ENCODE measurements at places on chromosomes 6 and 20.

DNA sequence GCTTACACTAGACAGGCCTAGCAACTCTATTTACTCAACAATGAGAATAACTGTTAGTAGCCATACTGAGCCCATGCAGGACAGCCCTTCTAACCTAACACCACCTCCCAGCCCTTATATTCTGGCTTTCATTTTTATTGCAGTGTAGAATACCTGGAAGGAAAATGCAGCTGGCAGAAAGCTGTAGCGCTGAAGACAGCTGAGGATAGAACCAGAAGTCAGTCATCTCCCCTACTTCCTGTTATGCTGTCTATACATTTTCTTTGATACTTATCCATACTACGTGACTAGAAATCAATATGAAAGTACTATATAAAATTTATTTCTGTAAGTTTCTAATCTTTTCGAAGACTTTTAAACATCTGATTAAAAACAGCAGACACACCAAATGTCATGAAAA, 182.6 kb upstream of the SHLD1 start:
- DNase-seq: no peak

- no peak for DNase-seq
These were observed 73.0 kb downstream of the EYA2 start for GRCh38 chr20:46967646-46968045.

DNA sequence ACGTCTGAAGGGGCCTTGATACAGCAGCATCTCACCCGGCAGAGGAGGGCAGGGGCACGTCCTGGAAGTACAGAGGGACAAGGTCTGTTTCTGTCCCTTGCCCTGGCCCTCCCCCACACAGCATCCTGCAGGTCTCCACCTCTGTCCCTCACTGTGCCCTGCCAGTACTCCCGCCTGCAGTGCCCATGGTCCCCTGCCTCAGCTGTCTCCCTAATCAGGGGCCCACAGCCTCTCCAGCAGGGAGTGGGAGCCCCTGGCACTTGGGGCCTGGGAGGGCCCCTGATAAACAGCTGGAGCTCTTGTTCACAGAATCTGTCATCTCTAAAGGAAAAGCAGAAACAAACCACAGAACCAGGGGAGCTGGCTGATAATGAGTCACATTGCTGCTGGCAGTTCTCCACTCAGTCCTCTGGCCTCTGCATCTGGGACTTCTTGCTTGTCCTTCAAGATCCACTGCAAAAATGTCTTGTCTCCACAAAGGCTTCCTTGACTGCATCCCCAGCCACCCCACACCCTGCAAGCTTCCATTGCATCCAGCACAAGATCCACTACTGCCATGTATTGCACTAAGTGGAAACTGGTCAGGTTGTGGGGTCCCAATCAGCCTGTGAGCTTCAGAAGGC, 33.2 kb upstream of the TAF8 start:
- peak; percentile 70 for DNase-seq

- peak; percentile 74 for DNase-seq
These were observed 3.1 kb downstream of the MMP9 start for GRCh38 chr20:46011631-46012482.

DNA sequence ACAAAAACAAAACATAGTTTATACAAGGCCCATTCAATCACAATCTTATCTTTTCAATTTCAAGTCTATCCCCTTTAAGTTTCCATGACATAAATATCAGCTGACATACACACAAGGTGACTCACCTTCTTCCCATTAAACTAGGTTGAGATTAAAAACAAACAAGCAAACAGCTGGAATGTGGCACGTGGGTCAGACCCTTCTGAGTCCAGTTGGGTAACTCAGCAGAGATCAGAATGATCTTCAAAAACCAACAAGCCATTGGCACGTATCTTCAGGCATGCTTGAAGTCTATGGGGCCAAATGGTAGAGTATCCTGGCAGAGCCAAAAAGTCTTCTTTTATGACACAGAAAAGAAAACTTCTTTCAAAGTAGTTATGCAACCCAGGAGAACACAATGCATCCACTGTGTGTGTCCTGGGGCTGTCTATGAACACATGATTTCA, 603.5 kb upstream of the CITED2 start:
- no peak for DNase-seq

DNA sequence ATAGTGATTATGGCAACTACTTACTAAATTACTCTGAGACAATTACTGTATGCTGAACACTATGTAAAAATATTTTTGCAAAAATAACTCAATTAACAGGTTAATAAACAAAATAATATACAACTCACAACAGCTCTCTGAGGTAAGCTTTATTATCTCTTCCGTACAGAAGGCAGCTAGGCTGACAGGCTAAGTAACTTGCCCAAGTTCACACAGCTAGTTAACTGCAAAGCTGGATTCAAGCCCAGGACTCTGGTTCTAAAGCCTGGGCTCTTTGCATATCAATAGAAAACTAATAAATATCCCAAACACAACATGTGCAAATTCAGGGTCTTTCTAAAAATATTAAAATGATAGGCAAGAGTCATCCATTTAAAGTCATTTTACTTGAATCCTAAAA, 169.5 kb upstream of the BEND3 start:
- DNase-seq: no peak

- DNase-seq: no peak
These were observed 119.3 kb downstream of the ASCC3 start for GRCh38 chr6:100761841-100762240.

- DNase-seq: peak; percentile 82
These were observed 140.8 kb upstream of the CARMIL1 start for GRCh38 chr6:25138233-25138933.

DNA sequence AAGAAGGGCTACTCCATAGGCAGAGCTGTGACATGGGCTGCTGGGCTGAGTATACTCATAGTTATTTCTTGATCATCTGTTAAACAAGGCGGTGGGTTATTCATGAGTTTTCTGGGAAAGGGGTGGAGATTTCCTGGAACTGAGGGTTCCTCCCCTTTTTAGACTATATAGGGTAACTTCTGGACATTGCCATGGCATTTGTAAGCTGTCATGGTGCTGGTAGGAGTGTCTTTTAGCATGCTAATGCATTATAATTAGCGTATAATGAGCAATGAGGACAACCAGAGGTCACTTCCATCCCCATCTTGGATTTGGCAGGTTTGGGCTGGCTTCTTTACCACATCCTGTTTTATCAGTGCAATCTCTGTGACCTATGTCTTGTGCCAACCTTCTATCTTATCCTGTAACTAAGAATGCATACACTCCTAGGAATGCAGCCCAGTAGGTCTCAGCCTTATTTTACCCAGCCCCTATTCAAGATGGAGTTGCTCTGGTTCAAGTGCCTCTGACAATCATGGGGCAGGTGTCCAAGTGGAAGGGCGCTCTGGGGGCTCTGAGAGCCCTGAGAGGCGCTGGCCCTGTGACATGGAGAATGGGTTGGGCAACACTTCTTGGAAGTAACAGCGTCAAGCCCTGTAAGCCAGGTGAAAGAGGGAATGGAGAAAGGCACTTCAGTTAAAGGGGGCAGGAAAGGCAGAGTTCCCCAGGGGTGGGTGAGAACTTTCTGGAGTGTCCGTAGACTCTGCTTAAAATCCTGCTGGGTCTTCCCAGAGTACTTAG, 354.2 kb upstream of the SULF2 start:
- DNase-seq: no peak

DNA sequence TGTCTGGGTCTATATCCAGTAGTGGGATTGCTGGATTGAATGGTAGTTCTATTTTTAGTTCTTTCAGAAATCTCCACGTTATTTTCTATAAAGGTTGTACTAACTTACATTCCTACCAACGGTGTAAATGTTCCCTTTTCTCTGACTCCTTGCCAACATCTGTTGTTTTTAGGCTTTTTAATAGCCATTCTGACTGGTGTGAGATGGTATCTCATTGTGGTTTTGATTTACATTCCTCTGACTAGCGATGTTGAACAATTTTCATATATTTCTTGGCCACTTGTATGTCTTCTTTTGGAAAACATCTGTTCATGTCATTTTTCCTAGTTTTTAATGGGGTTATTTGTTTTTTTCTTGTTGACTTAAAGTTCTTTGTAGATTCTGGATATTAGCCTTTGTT, 99.3 kb downstream of the BMP2 start:
- DNase-seq: no peak

DNA sequence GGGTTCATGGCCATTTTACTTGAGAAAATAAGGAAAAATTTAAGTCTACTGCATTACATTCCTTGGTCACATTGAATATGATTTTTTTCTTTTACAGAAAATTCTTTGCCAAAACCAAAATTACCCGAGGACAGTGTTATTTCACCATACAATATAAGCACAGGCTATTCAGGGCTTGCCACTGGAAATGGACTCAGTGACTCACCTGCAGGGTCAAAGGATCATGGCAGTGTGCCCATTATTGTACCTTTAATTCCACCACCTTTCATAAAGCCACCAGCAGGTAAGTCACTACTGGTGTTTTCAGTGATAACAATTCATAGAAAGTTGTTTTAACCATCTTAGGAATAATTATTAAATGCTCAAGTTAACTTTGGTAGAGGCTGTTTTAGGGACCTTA, 16.2 kb downstream of the SOBP start:
- DNase-seq: no peak

DNA sequence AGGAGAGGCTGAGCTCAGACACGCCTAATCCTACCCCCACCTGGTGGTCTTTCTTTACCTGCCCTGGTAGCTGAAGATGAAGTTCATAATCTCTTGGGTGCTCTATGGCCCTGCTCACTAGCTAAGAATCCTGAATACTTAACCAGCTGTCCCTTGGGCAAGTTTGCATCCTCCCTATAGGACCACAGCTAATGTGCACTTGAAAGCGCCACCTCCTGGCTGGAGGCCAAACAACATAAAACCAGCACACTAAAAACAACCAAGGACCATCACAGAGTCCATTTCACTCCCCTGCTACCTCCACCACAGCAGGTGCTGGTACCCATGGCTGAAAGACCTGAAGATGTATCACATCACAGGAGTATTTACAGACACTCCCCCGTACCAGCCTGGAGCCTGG, 155.5 kb upstream of the SLC24A3 start:
- DNase-seq: peak; percentile 29

- no peak for DNase-seq
These were observed 80.2 kb downstream of the AFDN start for GRCh38 chr6:167906899-167907298.

GRCh38 chr20:45765307-45765875, 26.3 kb downstream of the WFDC3 start:
- DNase-seq: no peak

DNA sequence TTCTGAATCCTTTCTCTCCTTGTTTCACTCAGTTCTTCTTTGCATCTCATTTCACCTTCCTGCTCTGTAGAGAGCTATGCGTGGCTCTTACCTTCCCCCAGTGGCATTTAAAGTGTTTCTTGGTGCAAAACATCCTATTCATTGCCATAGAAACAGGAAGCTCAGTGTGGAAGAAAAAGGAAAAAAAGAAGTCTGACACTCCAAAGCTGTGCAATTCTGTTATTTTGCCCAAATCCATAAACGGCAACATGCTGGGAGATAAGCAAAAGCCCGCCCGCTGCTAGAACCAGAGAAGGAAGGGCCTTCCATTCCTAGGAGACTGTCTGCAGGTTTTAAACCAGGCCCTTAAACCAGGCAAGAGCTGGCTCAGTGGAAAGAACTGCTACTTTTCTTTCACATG, 247.1 kb downstream of the HIVEP2 start:
- DNase-seq: no peak

- no peak for DNase-seq
These were observed 26.2 kb upstream of the MMP24 start for GRCh38 chr20:35200267-35200666.

DNA sequence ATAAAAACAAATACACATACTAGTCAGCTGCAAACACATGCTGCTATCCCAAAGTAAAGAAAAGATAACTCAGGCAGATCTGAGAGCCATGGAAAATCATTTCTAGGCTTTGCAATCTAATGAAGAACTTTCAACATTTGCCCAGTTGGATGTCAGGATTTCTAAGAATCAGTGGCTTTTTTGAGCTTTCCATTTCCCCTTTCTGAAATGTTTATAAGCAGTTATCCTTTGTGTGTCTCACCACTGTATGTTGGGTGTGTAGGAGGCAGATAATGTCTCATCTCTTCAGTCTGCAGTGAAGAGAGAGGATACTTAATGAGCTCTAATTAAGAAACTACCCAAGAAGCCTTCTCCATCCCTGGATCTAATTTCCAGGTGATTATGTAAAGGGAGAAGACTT, 43.6 kb downstream of the RGS17 start:
- DNase-seq: no peak

- peak; percentile 60 for DNase-seq
These were observed 19.4 kb upstream of the TUBB2A start for GRCh38 chr6:3176562-3177355.

GRCh38 chr6:167499161-167499660, 174.3 kb downstream of the TTLL2 start:
- no peak for DNase-seq

DNA sequence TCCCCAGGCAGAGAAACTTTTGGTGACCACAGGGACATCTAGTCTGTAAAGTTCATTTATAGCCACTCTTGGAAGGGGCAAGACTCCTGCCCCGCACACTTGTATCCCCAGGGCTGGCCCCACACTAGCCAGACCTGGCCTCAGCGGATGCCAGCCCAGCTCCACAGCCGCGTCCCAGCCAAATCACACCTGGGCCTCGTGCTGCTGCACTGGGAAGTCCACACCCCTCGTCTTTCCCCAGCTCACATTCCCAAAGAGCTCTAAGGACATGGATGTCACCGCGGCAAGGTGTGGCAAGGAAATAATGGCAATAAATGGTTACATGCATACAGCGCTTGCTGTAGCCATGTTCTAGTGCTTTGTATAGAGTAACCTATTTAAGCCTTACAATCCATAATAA, 8.6 kb downstream of the IP6K3 start:
- DNase-seq: no peak

- DNase-seq: no peak
These were observed 69.4 kb downstream of the INSM1 start for GRCh38 chr20:20437314-20437713.

- DNase-seq: no peak
These were observed 307.1 kb upstream of the RNF24 start for GRCh38 chr20:4322499-4322898.

DNA sequence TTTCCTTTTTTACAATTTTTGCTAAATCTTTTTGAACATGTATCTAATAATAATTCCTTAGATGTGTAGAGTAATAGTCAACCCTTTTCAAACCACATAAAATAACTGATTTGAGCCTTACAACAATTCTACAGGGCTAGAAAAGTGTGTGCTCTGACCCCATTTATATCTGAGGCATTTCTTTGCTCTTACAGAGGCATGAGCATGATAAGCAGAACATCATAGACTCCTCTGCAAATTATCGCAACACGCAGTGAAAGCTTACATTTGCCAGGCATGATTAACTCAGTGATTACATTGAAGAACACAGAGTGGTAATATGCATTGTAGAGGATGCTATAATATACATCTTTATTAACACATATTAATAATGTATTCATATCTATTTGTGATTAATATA, 120.4 kb downstream of the SIM1 start:
- no peak for DNase-seq

- no peak for DNase-seq
These were observed 307.5 kb downstream of the EYS start for GRCh38 chr6:65399355-65400084.

- DNase-seq: no peak
These were observed 7.7 kb downstream of the CYP21A2 start for GRCh38 chr6:32045811-32046449.

All from activated T-cell treated with anti-CD3 and anti-CD28 coated beads, Interleukin-2, amount 50 U/mL, for 48 hours (primary cell).